ENCODE measurements at places on chromosomes 4 and X. TPM values are rescaled to one million over a fixed set of nuclear protein-coding genes. Genes with fewer than 3 reads are reported as not detected.

GRCh38 chrX:150184491-150184890 is 178.6 kb upstream of the MAMLD1 start:
- DNase-seq, result no peak

GRCh38 chrX:141652286-141652685 is 46.3 kb downstream of the SPANXD start:
- no peak for DNase-seq

- no peak for DNase-seq
These were observed 70.5 kb downstream of the GATB start for GRCh38 chr4:151690164-151690870.

DNA sequence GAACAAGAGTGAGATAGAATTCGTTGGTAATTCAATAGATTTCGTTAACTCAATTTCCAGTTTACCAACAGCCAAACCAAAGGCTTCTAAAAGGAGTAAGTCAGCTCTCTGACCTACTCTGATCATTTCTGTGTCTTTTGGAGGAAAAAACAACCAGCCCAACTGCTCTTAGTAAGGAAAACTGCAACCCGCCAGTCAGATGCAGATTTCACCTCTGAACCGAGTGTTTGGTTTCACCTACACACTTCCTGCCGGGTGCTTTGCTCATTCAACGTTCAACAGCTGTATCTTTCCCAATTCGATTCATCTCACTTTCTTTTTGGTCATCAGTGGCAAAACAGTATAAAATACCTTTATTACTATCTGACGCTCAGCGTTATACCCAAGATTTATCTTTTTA is 24.5 kb downstream of the TMSB4X start:
- DNase-seq, result no peak

GRCh38 chr4:7503559-7504249 is 69.0 kb upstream of the PSAPL1 start:
- DNase-seq, result no peak

GRCh38 chr4:40684404-40684803 is 54.7 kb upstream of the RBM47 start:
- no peak for DNase-seq

- DNase-seq, result no peak
These were observed 81.1 kb upstream of the HELT start for GRCh38 chr4:184937030-184937710.

GRCh38 chr4:137519406-137519805 is 12.9 kb downstream of the PCDH18 start:
- DNase-seq, result no peak

DNA sequence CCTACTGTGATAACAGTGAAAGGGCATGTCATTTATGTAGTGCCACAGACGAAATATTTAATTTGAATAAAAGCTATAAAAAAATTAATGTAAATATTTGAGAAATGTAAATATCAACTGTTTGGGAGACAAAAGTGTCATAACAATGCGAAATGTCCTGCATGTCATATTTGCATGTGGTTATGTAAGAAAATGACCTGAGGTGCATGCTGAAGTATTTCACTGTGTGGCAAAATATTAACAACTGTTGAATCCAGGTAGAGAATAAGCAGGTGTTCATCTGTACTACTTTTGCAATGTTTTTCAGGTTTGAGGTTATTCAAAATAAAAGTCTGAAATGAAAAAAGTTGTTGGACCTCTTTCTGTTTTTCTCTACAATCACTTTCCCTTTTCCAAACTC is 30.9 kb downstream of the PROM1 start:
- DNase-seq, result no peak

DNA sequence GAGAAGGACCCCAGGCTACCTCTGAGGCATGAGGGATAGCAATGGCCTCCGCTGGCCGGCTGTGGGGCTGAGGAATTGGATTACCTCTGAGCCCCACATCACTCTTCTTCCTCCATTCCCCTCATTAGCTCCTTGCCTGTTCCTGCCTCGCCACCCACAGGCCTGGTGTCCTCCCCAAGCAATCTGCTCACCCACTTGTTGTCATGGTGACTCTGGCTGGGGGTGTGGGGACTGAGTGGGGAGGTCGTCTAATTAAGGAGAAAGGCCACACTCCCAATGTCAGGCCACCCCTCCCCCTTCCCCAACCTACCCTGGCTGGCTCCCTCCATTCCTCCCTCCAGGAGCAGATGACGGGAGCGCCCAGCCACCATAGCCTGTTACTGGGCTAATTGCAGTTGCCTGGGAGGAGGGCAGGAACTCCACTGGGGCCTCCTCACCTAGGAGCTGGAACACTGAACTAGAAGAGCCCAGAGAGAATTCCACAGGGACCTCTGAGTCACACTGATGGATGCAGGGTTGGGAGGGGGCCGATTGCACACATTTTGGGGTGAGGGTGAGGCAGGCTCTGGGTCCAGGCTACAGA is 20.7 kb downstream of the NALF2 start:
- DNase-seq, result no peak

- DNase-seq, result no peak
These were observed 226.7 kb downstream of the ARHGAP10 start for GRCh38 chr4:147958489-147959065.

- DNase-seq, result no peak
These were observed 100.0 kb downstream of the CCSER1 start for GRCh38 chr4:90227177-90227576.

GRCh38 chr4:15376145-15376544 is 51.7 kb upstream of the C1QTNF7 start:
- DNase-seq, result no peak

- DNase-seq, result no peak
These were observed 18.7 kb upstream of the SPANXB1 start for GRCh38 chrX:140983730-140984129.

DNA sequence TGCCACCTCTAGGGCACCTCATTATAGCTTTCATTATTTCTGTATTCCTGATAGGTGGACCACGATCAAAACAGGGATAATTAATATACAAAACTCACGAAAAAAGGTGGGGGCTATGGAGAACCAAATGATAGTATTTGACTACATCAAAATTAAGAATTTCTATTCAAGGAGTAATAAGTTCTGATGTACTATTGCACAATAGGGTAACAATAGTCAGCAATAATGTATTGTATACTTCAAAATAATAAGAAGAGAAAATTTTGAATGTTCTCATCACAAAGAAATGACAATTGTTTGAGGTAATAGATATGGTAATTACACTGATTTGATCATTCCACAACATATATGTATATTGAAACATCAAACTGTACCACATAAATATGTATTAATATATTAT is 327.3 kb upstream of the TRAM1L1 start:
- DNase-seq, result no peak

DNA sequence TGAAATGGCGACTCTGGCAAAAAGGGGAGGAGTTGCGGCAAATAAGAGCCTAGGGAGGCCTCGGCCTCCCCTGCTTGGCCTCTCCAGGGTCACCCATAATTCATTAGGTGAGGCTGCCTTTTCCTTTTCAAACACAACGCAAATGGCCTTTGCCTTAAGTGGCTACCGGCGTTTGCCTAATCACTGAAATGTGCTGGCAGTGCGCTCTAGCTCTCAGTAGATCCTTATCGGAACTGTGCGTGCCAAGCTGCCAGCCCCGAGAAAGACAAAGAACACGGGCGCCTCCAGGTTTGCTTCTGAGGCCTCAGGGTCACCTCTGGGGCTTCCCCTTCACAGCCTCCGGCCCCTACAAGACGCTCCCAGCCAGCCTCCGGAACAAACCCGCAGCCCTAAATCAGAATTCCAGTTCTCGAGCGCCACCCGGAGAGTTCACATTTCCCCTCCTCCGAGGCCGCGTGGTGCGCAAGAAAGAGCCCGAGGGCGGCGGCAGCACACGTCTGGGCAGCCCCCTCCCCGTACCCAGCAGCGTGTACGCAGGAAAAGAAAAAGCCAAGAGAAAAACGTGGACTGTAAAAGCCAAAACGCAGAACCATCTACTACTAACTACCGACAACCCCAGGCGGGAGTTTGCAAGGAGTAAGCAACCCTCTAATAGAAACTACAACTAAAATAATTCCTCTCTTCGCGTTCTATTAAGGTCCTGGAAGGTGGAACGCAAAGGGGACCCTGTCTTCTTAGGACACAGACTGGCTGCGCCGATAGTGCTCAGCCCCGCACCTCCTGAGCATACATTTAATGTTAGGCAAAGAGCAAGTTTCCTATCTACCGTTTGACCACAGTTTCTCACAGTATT is 76.5 kb upstream of the BCOR start:
- DNase-seq, result no peak

DNA sequence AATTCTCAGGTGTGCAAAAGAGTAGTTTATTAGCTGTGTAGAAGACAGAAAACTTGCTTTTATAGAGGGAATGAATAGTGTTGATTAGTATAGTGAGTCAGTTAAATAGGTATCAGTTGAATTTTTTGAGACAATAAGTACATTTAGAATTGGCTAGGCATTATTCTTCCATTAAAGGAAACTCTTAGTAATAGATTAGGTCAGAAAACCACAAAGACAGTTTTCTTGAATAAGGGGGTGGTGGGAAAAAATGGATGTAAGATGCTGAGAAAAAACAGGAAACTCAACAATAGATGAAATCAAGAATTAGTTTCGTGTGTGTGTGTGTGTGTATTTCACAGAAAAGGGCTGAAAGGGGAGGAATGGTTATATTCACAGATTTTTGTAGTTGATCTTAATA is 16.8 kb downstream of the CD38 start:
- no peak for DNase-seq

- no peak for DNase-seq
These were observed 300.7 kb upstream of the BOD1L1 start for GRCh38 chr4:13928214-13928613.

DNA sequence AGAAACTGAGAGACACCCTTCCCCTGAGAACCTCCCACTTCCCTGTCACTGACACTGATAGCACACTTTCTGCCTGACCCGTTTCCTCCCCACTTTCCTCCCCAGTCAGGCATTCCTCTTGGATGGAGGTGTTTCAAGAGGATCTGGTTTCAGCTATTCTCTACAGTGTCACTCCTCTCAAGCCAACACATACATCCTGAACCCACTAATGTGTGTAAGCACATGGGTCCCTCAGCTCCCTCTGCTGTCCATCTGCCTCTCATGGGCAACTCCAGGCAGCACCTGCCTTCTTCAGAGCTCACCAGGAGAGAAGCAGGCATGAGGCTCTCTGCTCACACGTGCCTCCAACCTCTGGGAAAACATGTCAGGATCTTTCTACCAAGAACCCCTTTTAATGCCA is 207.6 kb downstream of the NAF1 start:
- no peak for DNase-seq

- no peak for DNase-seq
These were observed 1213.4 kb downstream of the STIM2 start for GRCh38 chr4:28073860-28074555.

- DNase-seq, result no peak
These were observed 28.2 kb upstream of the RASSF6 start for GRCh38 chr4:73648478-73648877.

DNA sequence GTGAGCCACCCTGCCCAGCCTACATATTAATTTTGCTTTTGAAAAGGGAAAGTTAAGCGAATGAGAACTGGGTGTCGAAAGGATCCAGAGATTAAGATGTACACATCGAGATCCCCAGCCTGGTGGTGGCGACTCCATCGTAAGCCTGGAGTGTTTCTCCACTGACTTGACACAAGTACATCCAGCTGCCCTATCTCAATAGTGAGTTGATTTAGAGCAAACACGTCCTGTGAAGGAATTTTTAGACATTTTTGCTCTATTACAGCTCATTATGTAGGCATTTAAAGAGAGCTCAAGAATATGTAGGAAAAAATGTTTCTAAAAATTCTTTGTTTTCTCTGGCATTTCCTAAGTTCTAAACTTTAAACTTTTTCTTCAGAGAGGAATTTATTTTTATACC is 11.7 kb upstream of the CLDN34 start:
- no peak for DNase-seq

GRCh38 chrX:41737065-41737464 is 13.1 kb downstream of the GPR82 start:
- no peak for DNase-seq

GRCh38 chrX:43861750-43862149 is 20.5 kb downstream of the MAOB start:
- no peak for DNase-seq

- DNase-seq, result no peak
These were observed 161.4 kb upstream of the PACRGL start for GRCh38 chr4:20538905-20539304.

GRCh38 chr4:128835498-128836222 is 26.2 kb downstream of the JADE1 start:
- DNase-seq, result no peak

DNA sequence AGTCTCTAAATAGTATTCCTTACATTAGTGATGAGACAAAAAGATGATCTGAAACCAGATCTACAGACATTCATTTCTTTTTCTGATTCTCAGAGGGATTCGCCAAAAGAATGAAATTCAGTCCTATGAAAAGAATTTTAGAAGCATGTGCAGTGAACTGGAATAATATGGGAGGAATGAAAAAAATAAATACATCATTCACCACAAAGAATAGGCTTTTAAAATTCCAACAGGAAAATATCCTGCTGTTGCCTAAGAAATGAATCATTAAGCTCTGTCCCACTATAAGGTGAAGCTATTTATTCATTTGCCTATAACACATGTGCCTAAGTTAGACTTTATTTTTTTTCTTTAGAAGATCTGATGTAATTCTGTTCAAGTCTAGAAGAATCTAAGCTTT is 165.9 kb downstream of the IL15 start:
- DNase-seq, result no peak

DNA sequence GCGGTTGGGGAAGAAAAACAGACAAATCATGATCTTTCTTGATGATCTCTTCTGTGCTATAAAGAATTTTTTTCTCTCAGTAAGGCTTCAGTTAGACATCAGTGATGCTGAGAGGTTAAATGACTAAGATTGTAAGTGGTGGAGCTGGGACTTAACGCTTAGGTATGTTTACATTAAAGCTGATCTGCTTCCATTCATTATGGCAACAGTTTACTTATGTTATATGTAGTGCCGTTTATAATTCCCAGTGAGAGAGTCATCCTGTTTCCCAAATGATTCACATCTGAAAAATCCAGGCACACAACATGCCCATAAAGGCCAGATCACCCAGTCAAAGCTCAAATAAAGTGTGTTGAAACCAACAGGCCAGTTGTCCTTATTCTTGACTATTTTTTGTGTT is 50.1 kb downstream of the CENPVL3 start:
- no peak for DNase-seq

ADRA2C gene
- total RNA-seq, result 0.93 TPM

GUCY1A1 gene
- 0.70 TPM for total RNA-seq

TLR7 gene
- total RNA-seq, result not detected

HMGB3 gene
- 15.3 TPM for total RNA-seq

TMEM35A gene
- 8.1 TPM for total RNA-seq

HPSE gene
- 3.5 TPM for total RNA-seq

RHOXF2 gene
- not detected for total RNA-seq

NPY1R gene
- total RNA-seq, result 0.58 TPM

CHM gene
- 21.5 TPM for total RNA-seq

OPRPN gene
- total RNA-seq, result not detected

N4BP2 gene
- total RNA-seq, result 4.4 TPM

FAM184B gene
- not detected for total RNA-seq

CXorf58 gene
- not detected for total RNA-seq
